ENCODE measurements at places on chromosomes 11 and 22. TPM values are rescaled to one million over a fixed set of nuclear protein-coding genes. Genes with fewer than 3 reads are reported as not detected.
A peak's percentile ranks its signal among the peaks of the same experiment; 100 is the strongest.

GRCh38 chr11:11427542-11427941, 74.5 kb upstream of the CSNK2A3 start:
- no peaks in the 10 kb centered on the region for H3K27me3 ChIP-seq
- no peaks in the 10 kb centered on the region for H3K4me1 ChIP-seq
- no peak for DNase-seq
- H3K36me3 ChIP-seq: no peaks in the 10 kb centered on the region

- H3K27me3 ChIP-seq: no peaks in the 10 kb centered on the region
- H3K27ac ChIP-seq: no peak overlapping the region
- DNase-seq: no peak
- no peaks in the 10 kb centered on the region for H3K4me1 ChIP-seq
- H3K36me3 ChIP-seq: no peaks in the 10 kb centered on the region
Observed at GRCh38 chr22:44939451-44939850, 70.4 kb downstream of the PHF21B start.

GRCh38 chr22:42116848-42117424, 13.7 kb downstream of the CYP2D6 start:
- no peaks in the 10 kb centered on the region for H3K36me3 ChIP-seq
- no peak overlapping the region for H3K4me3 ChIP-seq
- H3K4me1 ChIP-seq: peaks cover 3% of the 10 kb centered on the region
- DNase-seq: peak; percentile 70

GRCh38 chr11:103112364-103112763, 3.1 kb downstream of the DYNC2H1 start:
- no peaks in the 10 kb centered on the region for H3K4me1 ChIP-seq
- H3K27me3 ChIP-seq: no peaks in the 10 kb centered on the region
- no peak for DNase-seq
- no peak overlapping the region for H3K4me3 ChIP-seq
- H3K27ac ChIP-seq: no peak overlapping the region
- H3K36me3 ChIP-seq: peaks cover 3% of the 10 kb centered on the region

DNA sequence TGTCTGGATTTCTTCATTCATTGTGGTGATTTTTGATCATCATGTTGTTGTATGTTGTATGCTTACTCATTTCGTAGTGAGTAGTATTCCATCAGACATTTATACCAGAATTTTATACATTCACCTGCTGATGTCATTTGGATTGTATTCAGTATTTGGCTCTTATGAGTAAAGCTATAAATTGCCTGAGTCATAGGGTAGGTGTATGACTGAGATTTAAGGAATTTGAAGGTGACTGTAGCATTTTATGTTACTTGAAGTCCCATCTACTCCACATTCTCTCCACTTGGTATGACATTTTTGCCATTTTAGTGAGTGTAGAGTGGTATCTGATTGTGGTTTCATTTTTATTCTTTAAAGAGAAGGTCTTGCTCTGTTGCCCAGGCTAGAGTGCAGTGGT, 548.2 kb downstream of the TBC1D22A start:
- no peaks in the 10 kb centered on the region for H3K27me3 ChIP-seq
- no peaks in the 10 kb centered on the region for H3K36me3 ChIP-seq
- DNase-seq: no peak
- H3K4me3 ChIP-seq: no peak overlapping the region

DNA sequence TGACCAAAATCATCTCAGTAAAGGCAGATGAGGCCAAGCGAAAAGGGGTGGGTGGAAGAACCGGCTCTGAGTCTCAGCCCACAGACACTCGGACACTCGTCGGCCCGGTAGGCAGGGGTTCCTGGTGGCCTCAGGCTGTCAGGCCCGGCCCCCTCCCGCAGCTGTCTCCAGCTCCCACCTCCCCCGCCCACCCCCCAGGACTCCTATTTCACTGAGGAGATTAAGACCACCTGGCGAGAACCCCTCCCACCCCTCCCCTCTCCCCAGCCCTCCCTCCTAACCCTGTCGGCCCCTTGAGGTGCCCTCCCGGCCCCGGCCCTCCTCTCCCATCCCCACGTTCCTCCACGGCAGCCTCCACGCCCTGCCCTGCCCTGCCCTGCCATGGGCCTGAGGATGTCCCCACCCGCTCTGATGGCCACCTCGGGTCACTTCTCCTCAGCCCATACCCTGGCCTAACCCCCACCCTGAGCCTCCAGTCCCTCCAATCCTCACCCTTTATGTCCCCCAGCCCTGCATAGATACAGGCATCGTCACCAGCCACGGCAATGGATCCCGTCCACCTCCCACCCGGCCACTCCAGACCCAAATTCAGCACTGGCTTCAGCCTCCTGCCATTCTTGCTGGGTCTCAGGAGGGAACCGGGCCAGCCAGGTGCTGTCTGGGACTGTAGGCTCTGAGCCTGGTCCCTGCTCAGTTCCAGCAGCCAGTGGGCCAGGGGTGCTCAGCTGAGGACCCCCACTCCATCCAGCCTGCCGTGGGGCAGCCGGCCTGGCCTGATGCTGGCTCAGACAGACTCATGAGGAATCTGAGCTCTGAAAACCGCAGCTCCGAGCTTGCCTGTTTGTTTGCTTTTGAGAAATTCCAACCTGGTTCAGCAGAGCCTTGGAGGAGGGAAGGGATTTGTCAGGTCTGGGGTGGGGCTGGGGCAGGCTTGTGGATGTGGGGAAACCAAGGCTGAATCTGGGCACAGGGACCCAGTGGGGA, 9.8 kb upstream of the TBX1 start:
- no peaks in the 10 kb centered on the region for H3K36me3 ChIP-seq
- peaks cover 39% of the 10 kb centered on the region for H3K27me3 ChIP-seq
- DNase-seq: no peak
- no peak overlapping the region for H3K27ac ChIP-seq
- H3K4me3 ChIP-seq: no peak overlapping the region

DNA sequence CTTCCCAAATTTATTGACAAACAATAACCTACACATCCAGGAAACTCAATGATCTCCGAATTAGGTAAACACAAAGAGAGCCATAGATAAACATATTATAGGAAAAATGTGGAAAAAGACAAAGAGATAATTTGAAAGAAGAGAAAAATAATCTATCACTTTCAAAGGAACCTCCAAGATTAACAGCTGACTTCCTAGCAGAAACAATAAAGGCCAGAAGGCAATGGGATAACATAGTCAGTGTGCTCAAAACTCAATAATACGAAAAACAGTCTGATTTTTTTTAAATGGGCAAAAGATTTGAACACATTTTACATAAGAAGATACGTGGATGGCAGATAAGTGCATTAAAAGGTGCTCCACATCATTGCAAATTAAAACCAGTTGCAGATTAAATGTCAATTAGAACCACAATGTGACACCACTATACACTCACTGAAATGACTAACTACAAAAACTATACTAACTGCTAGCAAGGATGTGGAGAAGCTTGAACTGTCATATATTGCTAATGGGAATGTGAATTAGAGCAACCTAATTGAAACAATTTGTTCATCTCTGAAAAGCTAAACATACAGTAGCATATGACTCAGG, 300.4 kb downstream of the TMEM135 start:
- H3K36me3 ChIP-seq: no peaks in the 10 kb centered on the region
- no peaks in the 10 kb centered on the region for H3K4me1 ChIP-seq
- no peak for DNase-seq
- H3K27me3 ChIP-seq: no peaks in the 10 kb centered on the region
- H3K4me3 ChIP-seq: no peak overlapping the region
- no peak overlapping the region for H3K27ac ChIP-seq

DNA sequence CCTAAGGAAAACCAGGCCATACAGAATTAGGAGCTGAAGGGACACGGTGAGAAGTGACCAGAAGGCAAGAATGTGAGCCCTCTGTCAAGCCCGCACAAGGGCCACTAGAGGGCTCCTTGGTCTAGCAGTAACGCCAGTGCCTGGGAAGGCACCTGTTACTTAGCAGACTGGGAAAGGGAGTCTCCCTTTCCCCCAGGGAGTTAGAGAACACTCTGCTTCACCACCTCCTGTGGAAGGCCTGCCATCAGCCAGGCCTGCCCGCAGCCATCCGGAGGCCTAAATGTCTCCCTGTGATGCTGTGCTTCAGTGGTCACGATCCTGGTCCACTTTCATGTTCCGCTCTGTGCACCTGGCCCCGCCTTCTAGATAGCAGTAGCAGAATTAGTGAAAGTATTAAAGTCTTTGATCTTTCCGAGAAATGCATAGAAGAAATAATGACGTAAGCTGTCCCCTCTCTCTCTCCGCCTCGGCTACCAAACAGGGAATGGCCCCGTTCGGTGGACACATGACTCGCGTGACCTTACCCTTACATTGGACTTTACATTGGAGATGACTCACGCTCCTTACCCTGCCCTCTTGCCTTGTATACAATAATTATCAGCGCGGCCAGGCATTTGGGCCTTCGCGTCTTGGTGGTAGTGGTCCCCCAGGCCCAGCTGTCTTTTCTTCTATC, 10.7 kb upstream of the GSTP1 start:
- peaks cover 3% of the 10 kb centered on the region for H3K4me1 ChIP-seq
- no peaks in the 10 kb centered on the region for H3K36me3 ChIP-seq
- no peak overlapping the region for H3K27ac ChIP-seq
- H3K27me3 ChIP-seq: no peaks in the 10 kb centered on the region

DNA sequence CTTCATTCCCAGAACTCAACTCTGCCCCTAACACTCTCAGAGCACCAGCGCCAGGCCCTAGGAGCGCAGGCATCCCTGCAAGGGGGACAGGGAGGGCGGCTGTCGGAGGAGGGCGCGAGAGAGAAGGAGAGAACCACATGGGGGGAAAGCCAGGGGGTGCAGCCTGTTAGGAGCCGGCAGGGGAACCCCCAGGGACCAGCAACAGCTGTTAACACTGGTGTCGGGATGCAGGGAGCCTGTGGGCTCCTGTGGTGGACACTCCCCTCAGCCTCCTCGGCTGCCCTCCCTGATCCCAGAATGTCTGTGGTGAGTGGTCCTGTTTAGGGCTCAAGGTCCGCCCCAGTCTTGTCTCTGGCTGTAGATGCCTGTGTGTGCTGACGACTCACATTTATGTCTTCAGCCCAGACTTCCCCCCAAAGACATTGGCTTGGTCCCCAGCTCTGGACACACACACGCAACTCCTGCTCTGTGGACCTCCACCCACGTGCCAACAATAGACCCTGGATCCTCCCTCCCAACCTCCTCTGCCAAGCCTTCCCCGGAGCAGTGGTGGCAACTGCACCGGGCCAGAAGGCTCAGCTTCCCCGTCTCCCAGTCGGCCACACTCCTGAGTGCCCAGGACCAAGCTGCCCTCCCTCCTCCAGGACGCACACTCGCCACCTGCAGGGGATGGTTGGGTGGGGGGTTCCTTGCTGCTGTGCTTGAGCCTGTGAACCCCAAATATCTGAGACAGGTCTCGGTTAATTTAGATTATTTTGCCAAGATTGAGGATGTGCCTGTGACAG, 817 bp upstream of the IFITM5 start:
- H3K27me3 ChIP-seq: no peaks in the 10 kb centered on the region
- H3K27ac ChIP-seq: no peak overlapping the region
- H3K36me3 ChIP-seq: no peaks in the 10 kb centered on the region
- H3K4me3 ChIP-seq: no peak overlapping the region
- no peak for DNase-seq

DNA sequence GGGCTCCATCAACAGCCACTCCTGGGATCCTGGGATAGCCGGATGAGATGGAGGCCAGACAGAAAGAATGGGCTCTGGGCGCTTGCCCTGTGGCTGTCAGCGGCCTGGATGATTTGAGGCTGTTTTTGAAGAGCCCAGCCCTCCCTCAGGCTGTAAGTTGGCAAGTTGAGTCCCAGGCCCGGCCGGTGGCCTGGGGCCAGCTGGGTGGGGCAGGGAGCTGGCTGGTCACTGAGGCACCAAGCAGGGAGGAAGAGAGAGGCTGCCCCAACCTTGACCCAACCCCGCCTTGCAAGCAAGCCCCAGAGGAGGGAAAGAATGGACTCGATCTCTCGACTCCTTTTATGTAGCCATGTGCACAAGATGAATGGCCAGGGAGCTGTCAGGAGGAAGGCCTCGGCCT, 34.9 kb downstream of the RIBC2 start:
- DNase-seq: no peak
- H3K4me3 ChIP-seq: no peak overlapping the region
- no peaks in the 10 kb centered on the region for H3K4me1 ChIP-seq
- no peaks in the 10 kb centered on the region for H3K36me3 ChIP-seq

GRCh38 chr11:93653571-93653970, 7.9 kb upstream of the CEP295 start:
- no peaks in the 10 kb centered on the region for H3K36me3 ChIP-seq
- no peak overlapping the region for H3K4me3 ChIP-seq
- no peak for DNase-seq
- no peaks in the 10 kb centered on the region for H3K27me3 ChIP-seq
- no peaks in the 10 kb centered on the region for H3K4me1 ChIP-seq
- no peak overlapping the region for H3K27ac ChIP-seq

- H3K27me3 ChIP-seq: no peaks in the 10 kb centered on the region
- no peak for DNase-seq
- H3K36me3 ChIP-seq: no peaks in the 10 kb centered on the region
- no peak overlapping the region for H3K4me3 ChIP-seq
- H3K4me1 ChIP-seq: peaks cover 12% of the 10 kb centered on the region
Observed at GRCh38 chr11:77406396-77406795, 67.5 kb downstream of the PAK1 start.

DNA sequence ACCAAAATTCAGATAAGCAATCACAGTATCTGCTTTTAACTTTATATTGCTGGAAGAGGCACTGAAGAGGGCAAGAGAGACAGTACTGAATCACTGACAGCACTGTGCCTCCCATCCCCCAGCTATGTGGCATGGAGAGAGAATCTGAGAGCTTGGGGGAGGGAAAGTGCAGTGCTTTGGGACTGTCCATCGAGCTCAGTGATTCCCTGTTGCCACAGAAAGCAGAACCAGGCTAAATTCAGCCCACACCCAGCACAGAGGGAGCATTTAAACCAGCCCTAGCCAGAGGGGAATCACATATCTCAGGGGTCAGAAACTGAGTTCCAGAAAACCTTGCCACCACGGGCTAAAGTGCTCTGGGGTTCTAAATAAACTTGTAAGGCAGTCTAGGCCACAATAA, 44.3 kb downstream of the KCNQ1 start:
- no peak overlapping the region for H3K27ac ChIP-seq
- H3K4me1 ChIP-seq: no peaks in the 10 kb centered on the region
- no peaks in the 10 kb centered on the region for H3K36me3 ChIP-seq

CCDC81 gene
- total RNA-seq: 1.4 TPM

LRRC74B gene
- not detected for total RNA-seq

SNX32 gene
- 1.1 TPM for total RNA-seq

PNPLA5 gene
- 8.2 TPM for total RNA-seq

OR51E2 gene
- not detected for total RNA-seq

ZNF214 gene
- total RNA-seq: 3.2 TPM

SLC29A2 gene
- total RNA-seq: 32.4 TPM

CLDN5 gene
- total RNA-seq: 1.6 TPM

OR10D3 gene
- total RNA-seq: not detected

NRGN gene
- 0.60 TPM for total RNA-seq

NEFH gene
- total RNA-seq: 2.0 TPM

ATG16L2 gene
- 11.0 TPM for total RNA-seq
